ENCODE measurements at places on chromosomes 6 and 20.

DNA sequence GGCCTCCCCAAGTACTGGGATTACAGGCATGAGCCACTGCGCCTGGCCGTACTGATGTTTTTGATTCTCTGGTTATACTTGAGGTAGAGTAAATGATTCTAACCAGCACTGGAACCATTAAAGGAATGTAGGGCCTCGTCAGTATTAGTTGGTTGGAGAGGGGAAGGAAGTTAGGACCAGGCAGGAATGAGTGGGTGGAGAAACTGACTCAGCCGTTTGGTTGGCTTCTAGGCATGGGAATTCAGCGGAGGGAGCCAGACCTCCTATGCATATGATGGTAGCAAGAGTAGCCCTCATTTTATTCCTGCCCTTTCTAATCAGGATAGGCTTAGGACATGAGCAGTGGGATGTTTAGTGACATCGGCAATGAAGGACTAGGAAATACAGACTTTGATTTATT, 19.0 kb upstream of the SERINC3 start:
- no peak for DNase-seq

DNA sequence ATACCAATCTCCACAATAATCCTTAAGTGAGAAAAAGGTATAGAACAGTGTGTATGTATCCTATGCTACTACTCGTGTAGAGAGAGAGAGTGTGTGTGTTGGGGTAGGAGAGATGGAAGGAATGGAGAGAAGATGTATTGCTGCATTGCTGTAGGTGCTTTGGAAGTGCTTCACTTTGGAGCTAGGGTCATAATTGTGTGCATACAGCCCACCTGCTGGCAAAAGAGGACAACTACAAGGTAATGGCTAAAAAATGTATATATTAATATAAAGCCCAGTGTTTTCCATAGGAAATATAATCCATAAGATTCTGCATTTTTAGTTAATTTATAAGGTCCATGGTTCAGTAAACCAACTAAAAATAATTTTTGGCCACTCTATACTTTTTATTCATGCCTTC, 36.1 kb downstream of the SERAC1 start:
- peak; percentile 47 for DNase-seq

GRCh38 chr20:9440892-9441291, 73.5 kb upstream of the LAMP5 start:
- no peak for DNase-seq

GRCh38 chr20:931401-931800, 15.3 kb upstream of the ANGPT4 start:
- DNase-seq: no peak

DNA sequence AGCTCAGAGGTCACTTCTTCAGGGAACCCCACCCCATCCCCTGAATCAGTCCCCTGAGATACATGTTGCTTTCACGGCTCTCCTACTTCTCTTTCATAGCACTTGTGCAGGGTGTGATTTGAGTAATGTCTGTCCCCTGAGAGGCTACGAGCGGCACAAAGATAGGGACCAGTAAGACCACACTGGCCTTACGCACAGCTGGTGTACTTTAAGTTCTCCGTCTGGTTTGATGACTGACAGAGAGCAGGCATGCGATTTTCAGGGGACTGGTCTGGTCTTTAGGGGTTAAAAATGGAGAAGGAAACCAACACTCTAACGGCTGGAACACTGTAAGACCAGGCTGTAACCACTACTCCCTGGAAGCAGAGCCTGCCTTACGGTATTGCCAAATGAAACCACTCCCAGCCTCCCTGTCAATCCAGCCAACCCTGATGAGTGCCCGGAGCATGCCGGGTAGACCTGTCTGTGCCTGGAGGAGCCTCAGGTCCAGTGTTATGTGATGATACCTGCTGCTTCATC, 47.1 kb downstream of the ELMO2 start:
- DNase-seq: no peak

Measured in SW 1271 (cell line).